Stimulated activated CD8-positive, alpha-beta memory T cell treated with anti-CD3 and anti-CD28 coated beads, Interleukin-15, amount 100 ng/mL, for 24 hours (primary cell): ENCODE measurements at places on chromosomes 7 and 10.

- DNase-seq = no peak
These were observed 23.0 kb upstream of the SLC29A3 start for GRCh38 chr10:71296086-71296485.

DNA sequence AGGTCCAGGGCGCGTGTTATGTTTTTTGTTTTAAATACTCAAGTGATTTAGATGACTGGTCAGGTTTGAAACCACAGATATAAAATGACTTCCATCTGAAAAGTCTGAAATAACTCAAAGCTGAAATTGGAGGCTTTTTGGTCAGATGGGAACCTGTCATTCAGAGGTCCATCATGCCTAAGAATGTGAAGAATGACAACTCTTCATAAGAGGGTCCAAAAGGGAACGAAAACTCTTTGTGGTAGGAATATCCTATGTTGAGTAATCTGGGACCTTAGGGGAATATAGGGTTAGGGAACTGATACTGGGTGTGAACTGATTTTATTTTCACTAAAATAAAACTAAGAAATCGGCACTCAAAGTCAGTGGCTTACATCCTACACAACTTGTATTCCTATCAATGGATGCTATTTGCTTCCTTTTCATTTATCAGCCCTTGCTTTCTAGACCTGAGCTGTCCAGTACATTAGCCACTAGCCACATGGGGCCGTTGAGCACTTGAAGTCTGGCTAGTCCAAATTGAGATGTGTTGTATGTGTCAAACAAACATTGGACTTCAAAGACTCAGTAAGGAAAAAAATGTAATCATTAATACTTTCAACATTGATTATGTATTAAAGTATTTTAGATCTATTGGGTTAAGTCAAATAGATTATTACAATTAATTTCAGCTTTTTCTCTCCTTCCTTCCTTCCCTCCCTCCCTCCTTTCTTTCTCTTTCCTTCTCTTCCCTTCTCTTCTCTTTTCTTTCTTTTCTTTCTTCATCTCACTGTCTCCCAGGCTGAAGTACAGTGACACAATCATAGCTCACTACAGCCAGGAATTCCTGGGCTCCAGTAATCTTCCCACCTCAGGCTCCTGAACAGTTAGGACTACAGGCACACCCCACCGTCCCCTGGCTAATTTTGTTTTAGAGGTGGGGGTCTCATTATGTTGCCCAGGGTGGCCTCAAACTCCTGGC lies 56.5 kb upstream of the KDM7A start:
- DNase-seq = no peak

DNA sequence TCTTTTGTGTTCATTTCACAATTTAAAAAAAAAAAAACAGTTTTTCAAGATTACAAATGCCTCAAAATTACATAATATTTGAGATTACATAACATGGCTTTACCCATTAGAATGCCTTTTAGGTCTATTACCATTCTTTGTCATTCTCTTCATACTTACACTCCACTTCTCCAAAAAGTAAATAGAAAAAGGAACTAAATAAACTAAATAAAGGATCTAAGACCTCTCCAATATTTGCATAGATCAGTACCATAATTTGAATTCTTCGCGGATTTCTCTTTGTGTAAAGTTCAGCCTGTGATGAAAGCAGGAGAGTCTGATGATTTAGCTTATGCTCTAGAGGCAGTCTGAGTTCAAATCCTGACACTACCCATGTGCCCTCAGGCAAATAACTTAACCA lies 56.4 kb upstream of the C1GALT1 start:
- no peak for DNase-seq

DNA sequence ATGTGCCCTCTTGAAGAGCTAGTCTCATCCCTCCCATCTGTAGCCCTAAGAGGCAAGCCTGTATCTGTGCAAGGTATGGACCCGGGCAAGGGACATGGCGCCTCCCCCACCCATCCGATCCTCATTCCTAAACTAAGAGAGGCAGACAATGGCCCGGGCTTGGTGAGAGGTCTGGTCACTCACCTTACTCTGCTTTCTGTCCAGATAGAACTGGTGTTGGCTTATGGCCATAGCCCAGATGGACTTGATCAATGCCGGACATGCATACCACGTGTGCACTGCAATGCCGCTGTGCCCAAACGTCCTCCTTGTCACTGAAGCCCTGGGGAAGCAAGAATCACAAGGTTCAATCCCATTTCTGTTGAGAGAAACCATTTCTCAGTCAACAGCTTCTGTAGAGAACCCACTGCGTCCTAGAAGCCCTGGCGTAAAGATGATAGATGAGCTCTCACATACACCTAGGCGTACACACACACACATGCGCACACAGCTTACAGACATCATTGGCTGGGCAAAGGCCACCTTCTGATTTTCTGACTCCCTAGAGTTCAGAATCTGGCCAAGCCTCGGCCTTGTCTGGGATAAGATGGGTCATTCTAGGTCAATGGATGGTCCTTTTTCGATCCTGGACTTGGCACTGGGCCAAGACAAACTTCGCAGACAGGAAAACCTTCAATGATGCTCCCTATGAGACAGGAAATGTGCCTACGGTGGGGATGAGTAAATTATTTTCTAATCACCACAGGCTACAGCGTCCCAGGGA lies 114.6 kb downstream of the PRPF18 start:
- no peak for DNase-seq

- no peak for DNase-seq
These were observed 169.4 kb downstream of the SVIL start for GRCh38 chr10:29465384-29465783.

GRCh38 chr10:43068471-43069210 lies 8.2 kb upstream of the RET start:
- DNase-seq = no peak

DNA sequence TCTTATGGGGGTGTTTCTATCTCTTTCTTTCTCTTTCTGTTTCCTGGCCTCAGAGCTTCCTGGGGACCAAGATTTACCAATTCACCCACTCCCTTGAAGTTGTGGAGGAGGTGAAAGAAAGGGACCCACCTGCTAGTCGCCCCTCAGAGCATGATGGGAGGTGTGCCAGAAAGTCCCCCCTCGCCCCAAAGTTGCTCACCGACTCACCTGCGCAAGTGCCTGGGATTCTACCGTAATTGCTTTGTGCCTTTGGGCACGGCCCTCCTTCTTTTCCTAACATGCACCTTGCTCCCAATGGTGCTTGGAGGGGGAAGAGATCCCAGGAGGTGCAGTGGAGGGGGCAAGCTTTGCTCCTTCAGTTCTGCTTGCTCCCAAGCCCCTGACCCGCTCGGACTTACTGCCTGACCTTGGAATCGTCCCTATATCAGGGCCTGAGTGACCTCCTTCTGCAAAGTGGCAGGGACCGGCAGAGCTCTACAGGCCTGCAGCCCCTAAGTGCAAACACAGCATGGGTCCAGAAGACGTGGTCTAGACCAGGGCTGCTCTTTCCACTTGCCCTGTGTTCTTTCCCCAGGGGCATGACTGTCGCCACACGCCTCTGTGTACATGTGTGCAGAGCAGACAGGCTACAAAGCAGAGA lies 12.2 kb downstream of the AQP1 start:
- DNase-seq = no peak

- DNase-seq = no peak
These were observed 544.3 kb upstream of the DPP6 start for GRCh38 chr7:153507885-153508284.

GRCh38 chr10:33930079-33930478 lies 595.6 kb upstream of the NRP1 start:
- no peak for DNase-seq

DNA sequence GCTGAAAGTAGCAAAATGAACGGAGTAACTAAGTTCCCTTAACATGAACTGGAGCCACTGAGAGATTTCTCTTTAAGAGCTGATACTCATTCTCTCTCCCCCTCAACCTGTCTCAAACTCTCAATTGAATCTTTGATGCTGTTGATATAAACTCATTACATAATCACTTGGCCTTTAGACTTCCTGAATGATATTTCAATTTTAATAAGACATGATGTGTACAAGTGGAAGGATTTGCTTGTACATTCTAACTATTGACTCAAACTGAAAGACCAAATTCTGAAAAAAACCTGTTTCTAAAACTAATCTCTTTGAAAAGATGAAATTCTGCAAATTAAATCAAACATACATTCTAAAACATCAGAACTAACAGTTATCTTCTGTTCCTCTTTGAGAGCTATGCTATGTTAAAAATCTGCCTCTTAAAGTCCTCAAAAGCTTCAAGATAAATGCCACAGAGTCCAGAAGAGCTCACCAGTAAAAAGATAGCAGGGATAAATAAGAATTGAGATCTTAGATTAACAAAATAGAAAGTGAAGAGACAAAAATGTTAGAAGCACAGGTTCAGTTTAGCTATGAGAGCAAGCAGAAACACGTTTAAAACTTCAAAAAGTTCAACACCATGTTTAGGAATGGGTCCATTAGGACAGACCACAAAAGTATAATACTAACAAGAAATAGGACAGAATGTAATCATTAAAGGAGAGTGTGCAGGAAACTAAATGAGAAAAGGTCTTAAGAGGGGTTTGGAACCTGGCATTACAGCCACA lies 46.1 kb downstream of the TNPO3 start:
- no peak for DNase-seq

GRCh38 chr7:81676813-81677212 lies 93.0 kb downstream of the HGF start:
- no peak for DNase-seq

- no peak for DNase-seq
These were observed 108.4 kb downstream of the C10orf90 start for GRCh38 chr10:126561921-126562680.

DNA sequence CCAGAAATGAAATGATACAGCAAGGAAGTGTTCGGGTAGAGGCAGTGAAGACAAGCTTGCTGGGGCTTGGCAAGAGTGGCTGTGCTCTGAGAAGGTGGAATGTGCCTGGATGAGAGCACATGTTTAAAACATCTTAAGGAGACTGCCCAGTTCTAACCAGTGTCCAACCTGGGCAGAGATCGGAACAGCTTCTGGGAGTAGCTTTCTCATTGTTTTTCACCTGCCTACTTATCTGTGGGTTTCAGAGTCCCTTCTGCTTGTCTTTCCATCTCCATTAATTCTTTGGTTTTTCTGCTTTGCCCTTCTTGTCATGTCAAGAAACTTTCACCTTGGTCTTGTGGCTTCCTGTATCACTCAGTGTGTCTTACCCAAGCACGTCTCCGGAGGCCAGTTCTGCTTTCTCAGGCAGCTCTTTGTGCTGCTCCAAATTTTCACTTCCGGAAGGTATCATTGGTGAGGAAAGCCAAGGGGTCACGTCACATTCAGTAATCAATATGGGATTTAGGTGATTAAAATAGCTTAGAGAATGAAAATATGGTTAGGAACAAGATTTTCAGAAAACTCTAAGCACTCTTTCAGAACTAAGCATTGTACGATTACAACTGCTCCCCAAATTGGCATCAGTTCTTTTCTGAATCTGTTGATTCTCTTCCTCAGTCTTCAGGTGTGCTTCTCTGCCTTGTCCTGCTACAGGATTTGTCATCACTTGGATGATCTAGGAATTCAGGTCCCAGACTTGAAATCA lies 5.5 kb upstream of the LAMB4 start:
- DNase-seq = no peak

DNA sequence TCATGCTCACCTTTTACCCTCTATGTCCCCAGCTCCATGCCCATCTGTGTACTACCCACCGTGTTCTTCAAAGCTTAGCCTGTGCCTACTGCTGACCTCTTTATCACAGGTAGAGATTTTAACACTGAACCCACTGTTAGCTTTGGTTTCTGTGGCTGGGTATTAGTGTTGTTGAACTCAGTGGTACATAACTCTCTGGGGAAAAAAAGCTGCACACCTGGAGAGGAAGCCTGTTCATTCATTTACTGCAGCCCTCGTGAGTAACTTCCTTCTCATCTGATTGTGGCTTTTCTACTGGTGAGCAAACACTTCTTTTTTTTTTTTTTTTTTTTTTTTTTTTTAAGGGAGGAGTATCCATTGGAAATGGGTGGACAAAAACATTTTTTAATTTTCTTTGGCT lies 326.3 kb downstream of the CCSER2 start:
- no peak for DNase-seq

GRCh38 chr7:17146621-17147020 lies 151.8 kb upstream of the AHR start:
- DNase-seq = no peak

GRCh38 chr7:150335774-150336112 lies 5.7 kb downstream of the RARRES2 start:
- no peak for DNase-seq

- no peak for DNase-seq
These were observed at the start of gene SMO for GRCh38 chr7:129188372-129188891. Gene SMO (plus strand): TSS chr7:129188633. CDS start chr7:129189152, 519 bp downstream.

DNA sequence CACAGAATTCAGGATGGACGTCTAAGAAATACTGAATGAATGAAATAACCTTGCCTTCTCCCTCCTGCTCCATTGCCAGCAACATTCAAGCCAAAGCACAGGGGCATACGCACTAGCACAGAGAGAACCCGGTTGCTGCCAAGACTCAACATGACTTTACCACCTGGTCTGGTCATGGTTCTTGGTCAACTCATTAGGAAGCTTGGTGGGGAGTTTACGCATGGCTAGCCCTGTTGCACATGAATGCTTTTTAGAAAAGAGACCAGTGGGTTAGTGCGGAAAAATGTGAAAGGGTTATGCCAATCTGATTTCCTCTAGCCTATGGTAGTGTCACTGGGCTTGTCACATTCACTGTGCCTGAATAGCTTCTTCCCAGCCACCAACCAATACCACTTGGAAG lies 187.6 kb upstream of the NEBL start:
- DNase-seq = no peak

GRCh38 chr7:84085147-84085546 lies 109.4 kb downstream of the SEMA3A start:
- no peak for DNase-seq

DNA sequence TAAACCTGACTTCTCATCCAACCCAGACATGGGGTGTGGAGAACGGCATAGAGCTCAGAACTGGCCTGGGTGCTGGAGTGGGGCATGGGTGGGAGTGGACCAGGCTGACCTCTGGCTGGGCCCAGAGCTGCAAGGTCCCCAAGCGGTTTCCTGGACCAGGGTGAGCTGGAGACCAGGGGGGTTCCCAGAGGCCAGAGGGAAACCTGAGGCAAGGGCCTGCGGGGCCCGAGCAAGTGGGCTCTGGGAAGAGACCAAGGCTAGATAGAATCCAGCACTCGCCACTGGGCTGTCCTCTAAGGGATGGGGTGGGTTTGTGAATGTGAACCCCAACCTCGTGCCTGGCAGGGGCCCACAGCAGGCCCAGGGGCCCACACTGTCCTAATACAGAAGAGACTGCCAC lies 39.4 kb upstream of the RET start:
- DNase-seq = no peak

DNA sequence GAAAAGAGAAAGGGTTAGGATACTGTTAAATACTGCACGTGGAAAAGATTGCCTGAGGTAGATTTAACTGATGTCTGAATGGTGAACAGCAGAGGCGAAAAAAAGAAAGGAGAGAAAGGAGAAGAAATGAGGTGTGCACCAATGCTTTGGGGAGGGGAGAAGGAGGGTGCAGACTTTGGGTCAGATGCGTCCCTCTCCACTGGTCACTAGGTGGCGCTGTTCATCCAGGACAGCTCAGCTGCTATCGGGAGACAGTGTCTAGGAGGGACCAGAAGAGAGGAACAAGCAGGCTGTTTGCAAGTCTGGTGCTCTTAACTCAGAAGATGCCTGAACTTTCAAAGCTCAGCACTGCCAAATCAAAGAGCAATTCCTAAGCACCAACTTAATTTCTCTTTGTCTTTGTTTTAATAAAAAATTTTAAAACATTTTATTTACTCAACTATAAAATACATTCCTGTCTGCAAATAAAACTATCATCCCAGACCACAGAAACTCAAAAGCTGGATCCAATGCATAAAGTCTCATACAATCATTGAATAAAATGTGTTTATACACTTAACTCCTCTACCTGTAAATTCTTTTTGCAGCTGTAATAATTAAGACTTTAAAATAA lies 83.9 kb upstream of the PDLIM1 start:
- peak; percentile 28 for DNase-seq

- DNase-seq = no peak
These were observed 86.5 kb upstream of the GRB10 start for GRCh38 chr7:50869108-50869725.
